A549 (cell line): ENCODE measurements at places on chromosomes 7 and 10.

DNA sequence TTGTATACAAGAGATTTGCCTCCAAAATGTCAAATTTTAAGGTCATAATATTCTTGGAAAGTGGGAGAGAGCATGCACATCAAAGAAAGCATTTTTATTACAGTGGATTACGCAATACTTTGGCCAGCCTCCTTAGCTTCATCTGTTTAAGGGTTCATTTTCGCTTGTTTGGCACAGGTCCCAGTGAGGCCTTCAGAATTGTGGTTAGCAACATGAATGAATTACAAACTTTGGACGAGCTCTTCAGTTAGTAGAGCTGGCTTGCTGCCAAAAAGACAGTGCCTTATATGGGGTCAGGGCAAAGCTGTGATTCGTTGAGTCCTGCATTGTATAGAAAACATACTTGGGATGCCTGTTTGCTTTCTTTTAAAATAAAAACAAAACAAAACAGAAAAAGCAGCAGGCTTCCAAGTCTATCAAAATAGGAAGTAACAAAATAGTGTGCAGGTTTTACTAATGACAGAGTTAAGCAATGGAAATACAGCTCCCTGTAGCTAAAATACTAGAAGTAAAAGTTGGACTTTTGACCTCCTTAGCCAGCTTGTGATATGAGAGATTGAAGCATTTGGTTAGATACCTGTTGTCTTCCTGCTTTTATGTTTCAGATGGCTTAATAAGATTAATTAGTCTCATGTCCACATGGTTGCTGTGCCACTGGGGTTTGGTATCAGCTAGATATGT lies 190.8 kb downstream of the MLLT10 start:
- DNase-seq, result peak; percentile 49

DNA sequence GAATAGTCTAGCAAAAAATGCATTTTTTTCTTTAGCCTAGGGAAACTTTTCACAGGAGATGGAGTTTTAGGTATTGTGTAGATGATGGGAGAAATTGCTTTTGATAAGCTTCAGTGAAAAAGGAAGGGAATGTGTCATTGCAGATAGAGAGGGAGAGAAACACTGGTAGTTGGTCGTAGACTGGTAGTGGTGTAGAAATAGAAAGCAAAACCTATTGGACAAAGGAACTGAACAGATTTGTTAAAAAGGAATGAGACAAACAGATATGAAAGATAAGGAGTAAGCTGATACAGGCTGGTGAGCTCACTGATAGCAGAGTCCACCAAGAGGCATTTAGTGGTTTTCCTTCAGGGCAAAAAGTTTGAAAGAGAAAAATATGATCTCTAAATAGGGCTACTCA lies 94.3 kb downstream of the ZEB1 start:
- no peak for DNase-seq

- no peak for DNase-seq
These were observed 135.8 kb downstream of the ARID5B start for GRCh38 chr10:62037166-62037831.

- DNase-seq, result no peak
These were observed 202.4 kb downstream of the ELFN1 start for GRCh38 chr7:1872191-1873069.

- DNase-seq, result no peak
These were observed 8.1 kb upstream of the CUZD1 start for GRCh38 chr10:122853665-122854313.

GRCh38 chr10:132504501-132505272 lies 32.9 kb upstream of the INPP5A start:
- DNase-seq, result no peak

DNA sequence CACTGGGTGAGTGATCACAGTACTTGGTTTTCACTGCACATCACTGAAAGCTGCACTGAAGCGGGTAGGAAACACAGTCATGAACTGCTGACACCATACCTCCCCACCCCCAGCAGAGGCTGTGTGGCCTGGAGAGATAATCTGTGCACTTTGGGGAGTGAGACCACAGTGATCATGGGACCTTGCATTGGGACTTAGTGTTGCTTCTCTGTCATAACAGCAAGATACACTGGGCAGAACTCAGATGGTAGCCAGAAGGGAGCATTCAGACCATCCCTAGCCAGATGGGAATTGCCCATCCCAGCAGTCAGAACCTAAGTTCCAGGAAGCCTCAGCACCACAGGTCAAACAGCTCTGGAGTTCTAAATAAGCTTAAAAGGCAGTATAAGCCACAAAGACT lies 346.4 kb upstream of the TMEM229A start:
- DNase-seq, result no peak
